CD4-positive, alpha-beta T cell treated with Interleukin-17A for 1 hour (primary cell): ENCODE measurements at places on chromosomes 4 and X.

DNA sequence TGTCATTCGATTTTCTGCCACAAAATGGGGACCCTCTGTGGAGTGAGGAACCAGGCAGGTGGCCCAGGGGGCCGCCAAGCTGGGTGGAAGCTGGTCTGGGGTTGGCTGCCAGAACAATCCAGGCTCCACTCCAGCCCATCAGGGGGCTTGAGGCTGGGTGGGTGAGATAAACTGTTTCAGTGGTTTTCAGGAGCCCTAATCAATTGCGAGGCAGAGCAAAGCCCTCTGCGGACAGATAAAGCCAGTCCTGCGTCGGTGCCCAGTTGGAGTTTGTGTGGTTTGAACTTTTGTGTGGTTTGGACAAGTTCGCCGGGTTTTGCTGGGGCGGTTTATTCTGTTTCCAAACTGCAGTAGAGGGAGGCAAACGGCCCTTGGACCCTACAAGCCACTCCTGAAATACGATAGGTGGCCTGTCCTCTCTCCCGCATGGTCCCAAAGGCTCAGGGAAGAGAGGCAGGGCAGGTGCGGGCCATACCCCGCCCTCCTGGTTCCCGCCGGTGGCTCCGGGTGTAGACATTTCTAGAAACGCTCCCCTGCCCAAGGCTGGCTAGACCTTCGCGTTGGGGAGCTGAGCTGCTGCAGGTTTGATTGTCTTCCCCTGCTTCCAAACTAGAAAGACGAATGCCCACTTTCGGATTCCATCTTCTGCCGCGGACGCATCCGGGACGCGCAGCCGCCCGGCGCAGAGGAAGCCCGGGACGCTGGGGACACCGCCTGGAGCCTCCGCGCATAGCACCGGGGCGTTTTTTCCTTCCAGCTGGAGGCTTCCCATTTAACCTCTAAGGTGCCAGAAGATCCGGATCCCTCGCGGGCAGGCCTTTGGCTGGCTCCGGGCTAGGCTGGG, 169.0 kb upstream of the BCOR start:
- DNase-seq: peak; percentile 60

DNA sequence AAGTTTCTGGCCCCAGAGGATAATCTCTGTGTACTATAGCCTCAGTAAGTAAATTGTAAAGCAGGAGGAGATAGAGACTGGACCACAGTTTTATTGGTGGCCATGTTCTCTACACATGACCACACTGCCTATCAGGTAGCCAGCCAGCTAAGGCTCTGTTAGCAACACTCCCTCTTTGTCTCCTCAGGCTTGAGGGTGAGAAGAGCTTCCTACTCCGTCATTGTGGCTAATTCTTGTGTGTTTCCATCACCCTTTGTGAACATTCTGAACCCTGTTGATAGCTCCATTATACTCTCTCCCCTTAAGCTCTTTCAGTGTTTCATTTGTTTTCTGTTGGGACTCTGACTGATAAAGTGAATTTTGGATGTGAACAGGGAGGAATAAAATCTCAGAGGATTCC, 233.4 kb downstream of the CFAP299 start:
- no peak for DNase-seq

DNA sequence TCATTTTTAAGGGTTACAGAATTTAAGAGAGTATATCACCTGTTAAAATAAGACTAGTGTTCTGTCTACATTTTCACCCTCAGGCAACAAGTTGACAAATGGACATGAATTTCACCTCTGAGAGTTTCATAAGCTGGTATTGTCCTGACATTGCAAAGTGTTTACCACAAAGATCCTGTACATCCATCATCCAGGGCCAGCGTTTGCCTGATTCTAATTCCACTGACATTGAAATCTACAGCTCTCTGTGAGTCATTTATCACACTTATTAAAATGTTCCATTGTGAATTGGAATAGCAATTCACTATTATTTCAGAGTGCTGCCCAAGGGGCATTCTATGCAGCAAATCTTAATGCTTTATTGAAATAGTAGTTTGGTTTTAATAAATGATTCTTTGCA, 1499.4 kb upstream of the PCDH7 start:
- DNase-seq: no peak

DNA sequence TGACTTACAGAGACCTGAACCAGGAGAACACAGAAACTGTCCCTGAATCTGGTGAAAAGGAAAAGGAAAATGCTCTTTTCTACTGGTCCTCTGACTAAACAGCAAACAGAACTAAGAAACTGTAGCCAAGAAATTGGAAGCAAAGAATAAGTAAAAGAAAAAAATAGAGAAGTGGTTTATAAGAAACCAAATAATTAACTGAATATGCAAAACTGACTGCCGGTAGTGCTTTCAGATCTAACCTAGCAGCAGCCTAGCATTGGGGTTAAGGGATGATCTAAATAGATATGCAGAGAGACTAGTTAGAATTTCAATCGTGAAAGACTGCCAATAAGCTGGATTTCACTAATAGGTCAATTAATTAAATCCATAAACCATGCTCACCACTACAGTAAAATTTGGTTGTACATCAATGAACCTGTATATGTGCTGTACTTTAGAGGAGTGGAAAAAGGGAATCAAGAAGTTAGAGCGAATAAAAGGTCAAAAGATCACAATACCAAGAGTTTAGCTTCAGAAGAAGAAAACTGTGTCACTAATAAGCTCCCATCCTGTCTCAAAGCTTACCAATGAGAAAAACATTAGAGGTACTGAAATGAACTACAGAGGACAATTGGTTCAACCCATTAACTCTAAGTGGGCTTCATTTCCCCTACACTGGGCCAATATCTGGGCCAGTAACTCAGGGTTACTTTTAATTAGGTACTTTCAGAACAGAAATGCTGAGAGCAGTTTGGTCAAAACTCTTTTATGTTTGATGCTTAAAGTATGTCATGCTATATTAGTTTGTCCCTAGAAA, 53.6 kb downstream of the KLHL13 start:
- DNase-seq: no peak

- DNase-seq: no peak
Measured at GRCh38 chr4:149265645-149266044, 550.0 kb downstream of the IQCM start.

DNA sequence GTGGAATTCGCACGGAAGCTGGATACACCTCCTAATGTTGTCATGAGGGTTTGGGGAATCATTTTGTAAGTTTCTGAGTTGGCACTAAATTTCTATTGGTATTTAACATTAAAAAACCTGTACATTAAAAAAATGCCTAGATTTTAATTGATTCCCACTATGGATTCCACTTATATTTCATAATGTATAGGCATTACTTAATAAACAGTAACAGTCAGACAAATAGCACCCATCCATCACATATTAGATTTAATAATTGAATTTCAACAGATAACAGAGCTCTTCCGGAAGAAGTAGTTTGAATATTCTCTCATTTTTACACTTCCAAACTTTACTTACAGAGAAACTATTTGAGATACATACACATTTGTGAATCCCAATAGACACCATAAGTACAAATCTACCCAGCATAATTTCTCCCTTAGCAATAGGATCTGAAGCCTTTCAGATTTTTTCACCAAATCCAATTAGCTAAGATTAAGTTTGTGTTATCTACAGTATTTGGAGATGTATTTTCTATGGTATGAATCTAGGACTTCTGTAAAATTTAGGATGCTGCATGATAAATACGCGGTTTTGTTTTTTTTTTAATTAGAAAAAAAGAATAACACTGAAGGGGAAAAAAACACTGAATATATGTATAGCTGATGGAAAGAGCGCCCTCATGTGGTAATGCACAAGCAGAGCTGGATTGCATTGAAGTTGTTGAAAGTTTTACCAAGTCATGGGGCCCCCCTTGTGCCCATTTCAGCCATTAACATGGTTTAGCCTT, 12.2 kb upstream of the ODAM start:
- no peak for DNase-seq

- DNase-seq: no peak
Measured at GRCh38 chr4:72067051-72067450, 35.3 kb downstream of the NPFFR2 start.

- DNase-seq: no peak
Measured at GRCh38 chr4:107804956-107805355, 19.8 kb upstream of the SGMS2 start.

- no peak for DNase-seq
Measured at GRCh38 chrX:117538178-117539089, 578.2 kb downstream of the KLHL13 start.

GRCh38 chrX:78650906-78651437, 8.2 kb downstream of the RTL3 start:
- peak; percentile 14 for DNase-seq

GRCh38 chr4:10007436-10007740, 13.9 kb downstream of the SLC2A9 start:
- no peak for DNase-seq

DNA sequence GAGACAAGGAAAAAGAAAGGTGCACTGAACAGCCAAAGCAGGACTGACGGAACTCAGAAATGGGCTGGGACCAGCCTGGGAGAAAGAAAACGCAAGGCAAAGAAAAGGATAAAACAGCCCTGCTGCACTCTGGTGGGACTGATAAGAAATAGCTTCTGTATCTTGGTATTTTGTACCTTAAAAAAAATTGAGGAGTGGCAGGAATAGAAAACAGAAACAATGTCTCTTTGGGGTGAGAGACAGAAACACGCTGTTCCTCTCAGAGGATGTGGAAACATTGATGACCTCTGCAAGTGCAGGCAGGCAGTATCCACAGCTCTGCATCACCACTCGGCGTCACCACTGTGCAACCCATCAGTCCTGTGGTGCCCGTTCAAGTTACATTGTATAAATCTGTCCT, 152.5 kb upstream of the SPRY1 start:
- DNase-seq: no peak

GRCh38 chr4:2412534-2412884, 5.9 kb downstream of the ZFYVE28 start:
- DNase-seq: peak; percentile 81
